ENCODE measurements at places on chromosomes 3 and 15.

DNA sequence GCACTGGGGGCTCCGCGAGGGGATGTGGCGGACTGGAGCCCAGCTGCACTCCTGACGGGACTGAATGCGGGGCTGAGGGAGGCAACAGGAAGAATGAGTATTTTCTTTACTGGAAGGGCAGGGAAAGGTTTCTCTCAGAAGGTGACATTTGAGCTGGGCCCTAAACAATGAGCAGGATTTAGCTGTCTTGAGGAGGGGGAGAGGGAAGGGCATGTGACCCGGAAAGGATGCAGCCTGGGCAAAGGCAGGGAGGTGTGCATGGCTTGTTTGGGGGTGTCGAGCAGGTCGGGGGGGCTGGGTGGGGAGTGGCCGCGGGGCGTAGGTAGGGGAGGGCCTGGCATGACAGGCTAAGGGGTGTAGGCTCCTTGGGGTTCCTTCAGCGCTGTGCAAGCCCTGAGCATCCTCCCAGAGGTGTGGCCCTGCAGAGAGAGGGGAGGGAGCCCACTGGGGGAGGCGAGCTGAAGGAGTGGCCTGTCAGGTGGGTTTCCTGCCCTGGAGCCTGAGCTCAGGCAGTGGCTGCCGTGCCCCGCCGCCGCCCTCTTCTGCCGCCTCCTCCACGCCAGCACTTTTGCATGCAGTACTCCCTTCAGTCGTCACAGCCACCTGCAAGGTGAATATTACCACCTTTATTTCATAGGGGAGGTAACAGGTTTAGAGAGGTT is 17.2 kb upstream of the ANKDD1A start:
- peak; percentile 82 for DNase-seq

DNA sequence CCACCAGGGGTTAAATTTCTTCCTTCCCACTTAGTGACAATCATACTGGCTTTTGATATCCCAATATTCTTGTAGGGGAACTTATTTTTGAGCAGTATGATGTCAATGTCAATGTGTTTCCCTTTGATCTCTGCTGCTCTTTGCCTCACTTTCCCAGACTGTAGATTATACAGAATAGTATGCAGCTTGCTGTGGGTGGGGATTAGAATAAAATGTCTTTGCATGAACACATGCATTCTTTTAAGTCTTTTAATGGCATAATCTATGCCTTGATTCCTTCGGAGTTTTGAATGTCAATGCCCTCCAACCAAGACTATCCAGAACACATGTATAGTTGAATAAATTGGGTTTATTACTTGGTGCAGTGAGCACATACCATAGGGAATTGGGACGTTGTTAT is 125.5 kb downstream of the IL20RB start:
- no peak for DNase-seq

DNA sequence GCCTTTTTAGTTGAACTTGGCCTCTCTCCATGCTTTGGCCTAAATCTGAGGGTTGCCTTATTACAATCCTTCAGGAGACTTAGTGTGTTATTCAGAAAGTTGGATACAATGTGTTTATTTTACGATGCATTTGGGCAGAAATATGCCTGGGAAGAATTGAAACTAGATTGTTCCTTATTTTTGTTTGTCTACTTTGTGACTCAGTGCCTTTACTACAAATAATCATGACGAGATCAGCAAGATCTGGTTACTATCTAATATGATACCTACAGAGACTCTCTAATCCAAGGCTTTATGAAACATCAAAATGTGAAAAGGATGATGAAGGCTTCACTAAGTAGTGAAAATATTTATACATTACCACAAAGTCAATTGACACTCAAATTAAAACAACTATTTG is 82.2 kb downstream of the RBMS3 start:
- no peak for DNase-seq

DNA sequence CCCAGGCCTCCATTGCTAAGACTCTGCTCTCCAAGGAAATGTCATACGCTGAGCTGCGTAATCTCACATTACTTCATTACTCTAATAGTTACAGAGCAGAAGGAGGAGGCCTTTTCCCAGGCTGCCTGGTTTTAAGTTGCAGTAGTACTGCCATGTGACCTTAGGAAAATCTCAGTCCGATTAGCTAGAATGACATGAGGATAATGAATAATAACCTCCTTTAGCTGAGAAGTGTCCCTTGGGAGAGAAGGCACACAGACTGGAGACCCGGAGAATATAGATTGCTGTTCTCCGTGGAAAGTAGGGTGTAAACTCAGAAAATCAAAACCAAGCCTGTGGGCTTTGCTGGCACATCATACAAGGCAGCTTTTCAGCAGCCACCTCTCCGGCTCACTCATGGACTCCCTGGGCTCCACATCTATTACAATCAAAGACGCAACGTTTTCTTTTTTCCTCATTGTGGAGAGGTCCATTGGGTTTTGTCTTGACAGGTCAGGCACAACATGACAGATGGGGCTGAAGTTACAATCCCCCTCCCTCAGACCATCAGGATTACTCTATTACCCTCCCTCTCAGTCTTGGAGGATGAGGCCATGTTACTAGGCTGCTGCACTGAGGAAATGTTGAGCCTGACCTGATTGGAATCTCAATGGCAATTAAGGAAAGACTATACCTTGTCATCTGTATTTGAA is 134.8 kb upstream of the MB21D2 start:
- DNase-seq = no peak

- DNase-seq = no peak
Observed at GRCh38 chr3:125003369-125003853, 52.4 kb downstream of the HEG1 start.

- no peak for DNase-seq
Observed at GRCh38 chr3:111998636-111999483, at the start of gene TAGLN3. Gene TAGLN3 (plus strand): TSS chr3:111998922. CDS start chr3:111999423, 501 bp downstream.

GRCh38 chr15:69524296-69524695 is 71.7 kb downstream of the RPLP1 start:
- no peak for DNase-seq

- no peak for DNase-seq
Observed at GRCh38 chr3:103470498-103470897, 1035.7 kb downstream of the ZPLD1 start.

DNA sequence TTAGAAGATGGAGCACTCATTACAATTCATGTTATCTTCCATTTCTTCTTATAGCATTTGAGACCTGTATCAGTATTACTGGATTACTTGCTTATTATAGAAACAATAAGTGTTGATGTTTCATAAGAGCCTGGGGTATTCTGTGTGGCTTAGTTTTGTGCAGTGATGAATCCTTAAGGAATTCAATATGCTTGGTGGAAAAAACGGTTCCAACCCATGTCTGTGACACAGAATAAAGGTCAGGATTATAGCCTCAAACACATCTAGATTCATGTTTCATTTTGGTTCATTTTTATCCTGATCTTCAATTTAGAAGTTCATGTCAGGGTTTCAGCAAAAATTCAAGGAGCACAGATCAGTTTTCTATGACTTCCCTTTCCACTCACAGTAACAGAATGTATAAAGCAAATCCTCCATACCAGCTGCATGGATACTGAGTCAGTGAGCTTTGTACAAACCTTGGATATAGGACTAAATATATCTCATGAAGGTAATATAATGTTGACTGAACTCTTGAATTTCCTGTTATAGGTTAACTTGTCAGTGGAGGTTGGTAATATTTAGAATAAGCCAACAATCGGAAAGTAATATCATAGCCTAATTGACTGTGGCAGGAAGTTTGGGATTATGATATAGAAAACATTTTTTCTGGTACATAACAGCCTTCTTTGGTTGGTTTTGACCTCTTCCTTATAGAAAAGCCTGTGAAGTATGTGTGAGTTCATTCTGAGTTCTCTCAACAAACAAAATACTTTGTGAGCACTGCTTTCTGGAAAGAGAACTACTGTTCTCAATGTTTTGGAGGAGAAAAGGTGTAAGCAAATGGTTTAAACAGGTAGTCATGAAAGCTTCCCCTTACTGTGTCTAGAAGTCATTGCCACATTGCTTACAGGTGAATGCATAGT is 218.2 kb upstream of the TPM1 start:
- no peak for DNase-seq

- no peak for DNase-seq
Observed at GRCh38 chr3:71903112-71903495, 118.2 kb upstream of the PROK2 start.

- DNase-seq = no peak
Observed at GRCh38 chr3:109131276-109131675, 5.2 kb upstream of the C3orf85 start.

DNA sequence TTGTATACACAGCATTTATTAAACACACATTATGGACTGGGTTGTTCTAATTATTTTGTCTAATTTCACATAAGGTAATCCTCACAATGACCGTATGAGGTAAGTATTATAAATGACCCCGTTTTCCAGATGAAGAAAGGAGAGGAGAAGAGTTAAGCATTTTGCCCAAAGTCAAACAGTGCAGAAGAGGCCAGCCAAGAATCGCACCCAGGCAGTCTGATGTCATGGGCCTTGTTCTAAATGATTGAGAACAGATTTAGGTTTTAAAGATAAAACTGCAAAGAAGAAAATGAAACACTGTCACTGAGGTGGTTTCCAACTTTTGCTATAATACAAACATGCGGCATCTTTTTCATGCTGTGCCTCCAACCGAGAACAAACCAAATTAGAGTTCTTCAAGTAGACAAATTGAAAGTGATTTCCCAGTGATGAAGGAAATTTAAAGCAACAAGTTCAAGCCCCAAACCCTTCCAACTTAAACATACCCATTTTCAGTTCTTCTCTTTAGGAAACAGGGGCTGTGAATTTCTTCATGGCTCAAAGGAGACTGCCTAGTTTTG is 155.3 kb downstream of the THRB start:
- no peak for DNase-seq

DNA sequence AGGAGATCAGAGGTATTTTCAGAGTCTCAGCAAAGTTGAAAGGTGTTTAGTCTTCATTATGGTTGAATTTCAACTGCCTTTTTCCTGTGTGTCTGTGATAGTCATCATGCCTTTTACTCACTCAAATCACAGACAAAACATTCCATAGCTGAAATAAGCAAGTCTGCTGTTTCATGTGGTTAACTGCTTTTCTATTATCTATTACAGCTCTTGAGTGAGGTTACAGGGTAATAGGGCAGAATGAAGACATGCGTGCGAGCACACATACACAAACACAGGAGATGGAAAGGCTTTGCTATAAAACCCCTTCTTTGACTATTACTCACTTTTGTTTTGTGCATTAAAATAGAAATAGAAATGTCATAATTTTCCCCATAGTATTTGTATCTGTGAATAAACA is 192.6 kb upstream of the RARB start:
- DNase-seq = no peak

DNA sequence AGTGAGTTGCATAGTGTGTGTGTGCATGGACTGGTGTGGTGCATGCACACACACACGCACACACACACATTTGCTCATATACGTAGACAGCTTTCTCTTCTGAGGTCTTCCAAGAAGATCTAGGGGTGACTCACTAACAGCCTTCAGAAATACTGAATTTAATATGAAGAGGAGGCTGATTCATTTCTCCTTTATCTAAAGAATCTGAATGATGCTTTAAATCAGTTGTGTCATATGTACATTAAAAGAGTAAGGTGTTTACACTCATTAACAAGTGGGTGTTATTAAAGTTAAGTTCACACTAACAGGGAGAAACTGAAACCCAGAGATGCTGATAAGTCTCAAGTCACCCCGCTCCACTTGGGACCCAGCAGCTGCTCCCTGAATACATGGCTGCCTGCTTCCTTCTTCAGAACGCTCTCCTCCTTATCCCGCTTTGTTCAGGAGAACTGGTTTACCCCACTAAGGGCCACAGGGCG is 22.0 kb downstream of the TMPRSS7 start:
- no peak for DNase-seq

GRCh38 chr3:122263974-122264588 is 61.0 kb upstream of the CSTA start:
- DNase-seq = no peak

GRCh38 chr3:101828691-101829436 is 20.4 kb upstream of the NFKBIZ start:
- DNase-seq = peak; percentile 70

DNA sequence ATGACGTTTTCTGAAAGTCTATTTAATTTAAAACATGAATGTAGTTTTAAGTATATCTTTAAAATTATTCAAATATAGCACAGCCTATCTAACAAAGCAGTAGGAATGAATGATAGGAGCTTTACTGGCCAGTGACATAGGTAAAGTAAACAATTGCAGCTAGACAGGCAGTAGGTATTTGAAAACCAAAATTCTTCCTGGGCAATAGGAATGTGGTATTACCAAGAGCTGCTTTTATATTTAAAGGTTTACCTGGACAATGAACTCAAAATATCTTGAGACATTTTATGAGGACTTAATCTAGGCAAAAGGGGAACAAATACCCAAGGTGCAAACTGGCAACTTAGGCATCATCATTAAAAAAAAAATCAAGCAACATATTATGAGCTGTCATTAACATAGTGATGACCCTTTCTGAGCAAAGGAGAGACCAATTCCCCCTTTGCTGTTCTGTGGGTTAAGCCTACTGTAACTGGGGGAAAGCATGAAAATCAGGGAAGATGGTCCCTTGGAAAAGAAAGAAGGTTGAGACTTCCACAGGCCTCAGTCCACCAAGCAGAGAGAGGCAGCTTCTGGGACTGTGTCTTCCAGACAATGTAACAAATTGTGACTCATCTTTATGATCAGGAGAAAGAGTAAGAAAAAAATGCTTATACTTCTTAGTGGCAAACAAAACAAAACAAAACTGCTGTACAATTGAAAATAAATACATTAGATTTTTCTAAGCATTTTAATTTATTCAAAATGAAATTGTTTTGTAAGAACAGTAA is 12.9 kb downstream of the ISL2 start:
- no peak for DNase-seq

GRCh38 chr3:114510201-114510600 is 216.4 kb downstream of the TIGIT start:
- DNase-seq = no peak

DNA sequence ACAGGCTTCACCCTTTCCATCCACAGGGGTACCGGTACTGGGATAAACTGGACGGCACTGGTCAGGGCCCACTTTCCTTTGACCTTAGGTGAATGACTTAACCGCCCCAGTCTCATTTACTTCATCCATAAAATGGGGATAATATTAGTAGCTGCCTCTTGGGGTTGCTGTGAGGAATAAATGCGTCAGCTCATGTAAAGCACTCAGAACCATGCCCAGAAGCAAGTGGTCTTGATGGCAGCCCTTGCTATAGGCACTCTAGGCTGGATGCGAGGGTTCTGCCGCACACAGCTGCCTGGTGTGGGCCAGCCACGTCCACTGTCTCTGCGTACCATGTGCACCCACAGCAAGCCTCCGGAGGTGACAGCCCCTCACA is 32.2 kb upstream of the FBLN2 start:
- no peak for DNase-seq

- DNase-seq = no peak
Observed at GRCh38 chr3:128456776-128457715, 9.6 kb downstream of the DNAJB8 start.

DNA sequence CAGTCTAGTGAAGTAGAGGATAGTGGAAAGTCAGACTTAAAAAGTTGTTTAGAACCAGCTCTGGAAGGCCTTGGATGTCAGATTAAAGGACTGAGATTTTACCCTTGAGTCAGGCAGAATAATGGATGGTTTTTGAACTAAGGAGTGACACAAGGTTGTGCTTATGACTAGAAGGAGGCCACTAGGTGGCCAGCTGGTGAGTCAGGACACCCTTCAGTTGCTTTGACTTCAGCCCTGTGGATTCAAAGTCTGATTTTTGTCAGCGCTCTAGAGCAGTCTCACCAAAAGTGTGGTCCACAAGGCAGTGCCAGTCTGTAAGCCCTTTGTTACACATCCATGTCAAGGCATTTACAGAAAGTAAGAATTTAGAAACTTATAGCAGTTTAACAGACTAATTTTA is 3.8 kb upstream of the GABPB1 start:
- DNase-seq = peak; percentile 45

Measured in stimulated activated CD8-positive, alpha-beta memory T cell treated with anti-CD3 and anti-CD28 coated beads, Interleukin-4, amount 100 ng/mL, for 48 hours (primary cell).